ENCODE measurements at places on chromosomes 6 and 20.

- peak; percentile 74 for DNase-seq
Measured at GRCh38 chr6:41073203-41073967, 611 bp downstream of the NFYA start.

- no peak for DNase-seq
Measured at GRCh38 chr6:165837948-165838745, 175.1 kb upstream of the PDE10A start.

GRCh38 chr6:135861189-135861588 is 9.7 kb downstream of the PDE7B start:
- no peak for DNase-seq

DNA sequence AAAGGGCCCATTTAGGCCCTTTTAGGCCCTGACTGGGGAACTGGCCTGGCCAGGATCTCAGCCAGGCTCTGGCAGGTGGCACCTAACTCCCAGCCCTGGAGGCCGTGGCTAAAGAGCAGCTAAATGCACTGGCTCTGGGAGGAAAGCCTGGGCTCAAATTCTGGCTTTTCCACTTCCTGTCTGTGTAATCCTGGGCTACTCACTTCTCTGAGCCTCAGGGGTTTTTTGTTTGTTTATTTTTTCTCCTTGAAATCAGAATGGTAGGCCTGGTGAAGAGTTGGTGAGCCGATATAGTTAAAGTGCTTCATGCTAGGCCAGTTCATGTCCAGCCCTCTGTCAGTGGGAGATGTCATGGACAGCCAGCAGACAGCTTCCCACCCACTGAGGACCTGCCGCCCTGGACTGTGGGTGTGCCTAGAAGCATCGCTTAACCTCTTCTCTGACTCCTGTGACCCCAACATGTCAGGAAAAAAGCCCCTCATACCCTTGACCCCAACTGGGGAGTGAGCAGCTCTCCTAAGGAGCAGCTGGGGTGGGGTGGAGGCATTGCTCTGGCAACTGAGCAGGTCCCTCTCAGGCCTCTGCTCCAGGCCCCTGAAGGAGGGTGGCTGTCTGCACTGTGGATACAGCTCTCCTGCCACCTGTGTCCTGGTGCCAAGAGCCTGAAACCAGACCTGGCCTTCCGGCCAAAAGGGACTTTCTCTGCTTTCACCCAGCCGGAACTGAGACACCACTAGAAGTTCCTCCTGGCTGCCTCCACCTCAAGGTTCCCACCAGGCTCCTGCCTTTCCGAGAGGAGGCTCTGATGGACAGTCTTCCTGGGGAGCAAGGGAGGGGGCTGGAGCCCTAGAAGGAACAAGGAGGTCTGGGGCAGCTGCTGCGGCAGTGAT is 57.2 kb upstream of the MYL9 start:
- peak; percentile 18 for DNase-seq

- DNase-seq = no peak
Measured at GRCh38 chr6:101845621-101846020, 452.1 kb downstream of the GRIK2 start.

GRCh38 chr6:104639668-104640067 is 220.1 kb downstream of the HACE1 start:
- DNase-seq = no peak

GRCh38 chr6:168498161-168498843 is 57.3 kb downstream of the SMOC2 start:
- DNase-seq = no peak

DNA sequence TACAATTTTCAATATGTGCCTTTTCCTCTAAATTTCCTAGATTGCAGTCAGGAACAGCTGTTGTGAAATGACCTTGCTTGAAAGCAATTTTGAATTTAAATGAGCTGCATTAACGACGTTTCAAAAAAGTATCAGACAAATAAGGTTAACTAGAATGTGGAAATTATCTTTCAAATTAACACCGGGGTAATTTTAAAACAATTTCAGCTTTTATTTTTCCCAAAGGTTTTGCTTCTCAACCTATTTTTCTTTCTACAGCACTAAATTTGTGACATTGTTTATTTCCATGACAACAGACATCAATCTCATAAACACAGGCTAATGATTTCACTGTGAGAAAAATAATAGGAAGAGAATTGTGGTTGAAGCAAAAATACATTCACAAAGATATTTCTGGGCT is 38.5 kb downstream of the COL12A1 start:
- no peak for DNase-seq

Data from NCI-H1092 (cell line).